Endothelial cell of umbilical vein (primary cell): ENCODE measurements at places on chromosomes 6 and 20. TPM values are rescaled to one million over a fixed set of nuclear protein-coding genes. Genes with fewer than 3 reads are reported as not detected.

The TBP gene
- 17.5 and 24.8 TPM in 2 replicates for polyA plus RNA-seq

The SLC13A3 gene
- polyA plus RNA-seq = 0.11 and 0.37 TPM in 2 replicates

The KCNK15 gene
- 0.05 and 0.06 TPM in 2 replicates for polyA plus RNA-seq

The SLC17A3 gene
- polyA plus RNA-seq = not detected in 2 replicates

The DEFB121 gene
- not detected in 2 replicates for polyA plus RNA-seq

The DACT2 gene
- polyA plus RNA-seq = not detected in 2 replicates

The SPAG4 gene
- polyA plus RNA-seq = 9.5 and 12.3 TPM in 2 replicates

The LY6G6F gene
- polyA plus RNA-seq = not detected in 2 replicates

The COL11A2 gene
- polyA plus RNA-seq = 0.49 and 0.65 TPM in 2 replicates

The ELOVL2 gene
- not detected in 2 replicates for polyA plus RNA-seq

The HLA-DRA gene
- not detected in 2 replicates for polyA plus RNA-seq

The ADGRF1 gene
- polyA plus RNA-seq = not detected in 2 replicates

The HMGCLL1 gene
- not detected in 2 replicates for polyA plus RNA-seq

The CFAP61 gene
- polyA plus RNA-seq = not detected in 2 replicates

The RNF182 gene
- polyA plus RNA-seq = 0.43 and 0.64 TPM in 2 replicates

The PAK5 gene
- polyA plus RNA-seq = not detected in 2 replicates

The CCHCR1 gene
- polyA plus RNA-seq = 12.0 and 12.8 TPM in 2 replicates

The OR2H1 gene
- polyA plus RNA-seq = not detected in 2 replicates

The FAXC gene
- polyA plus RNA-seq = 2.8 and 3.4 TPM in 2 replicates

The ASIP gene
- not detected in 2 replicates for polyA plus RNA-seq

The SULF2 gene
- 58.5 and 78.8 TPM in 2 replicates for polyA plus RNA-seq

The MOG gene
- not detected in 2 replicates for polyA plus RNA-seq

The TXLNB gene
- polyA plus RNA-seq = 0.03 and 0.04 TPM in 2 replicates

The BPIFA1 gene
- not detected in 2 replicates for polyA plus RNA-seq

The BPIFB1 gene
- not detected in 2 replicates for polyA plus RNA-seq

The PSORS1C2 gene
- polyA plus RNA-seq = not detected in 2 replicates

The CTSA gene
- 409 and 427 TPM in 2 replicates for polyA plus RNA-seq

The ZNF391 gene
- polyA plus RNA-seq = 0.13 and 0.17 TPM in 2 replicates

The PI16 gene
- 0.14 and 0.41 TPM in 2 replicates for polyA plus RNA-seq

The MAS1 gene
- polyA plus RNA-seq = not detected in 2 replicates
